Activated T-helper 2 cell treated with anti-CD3 and anti-CD28 coated beads, Interferon-gamma antibody, Interleukin-2, Interleukin-4, amounts not matched to agents 10 μg/mL and 5 μg/mL and 100 μg/mL, durations not matched to agents 14 hours and 24 hours and 36 hours (primary cell): ENCODE measurements at places on chromosomes 12 and 14.

DNA sequence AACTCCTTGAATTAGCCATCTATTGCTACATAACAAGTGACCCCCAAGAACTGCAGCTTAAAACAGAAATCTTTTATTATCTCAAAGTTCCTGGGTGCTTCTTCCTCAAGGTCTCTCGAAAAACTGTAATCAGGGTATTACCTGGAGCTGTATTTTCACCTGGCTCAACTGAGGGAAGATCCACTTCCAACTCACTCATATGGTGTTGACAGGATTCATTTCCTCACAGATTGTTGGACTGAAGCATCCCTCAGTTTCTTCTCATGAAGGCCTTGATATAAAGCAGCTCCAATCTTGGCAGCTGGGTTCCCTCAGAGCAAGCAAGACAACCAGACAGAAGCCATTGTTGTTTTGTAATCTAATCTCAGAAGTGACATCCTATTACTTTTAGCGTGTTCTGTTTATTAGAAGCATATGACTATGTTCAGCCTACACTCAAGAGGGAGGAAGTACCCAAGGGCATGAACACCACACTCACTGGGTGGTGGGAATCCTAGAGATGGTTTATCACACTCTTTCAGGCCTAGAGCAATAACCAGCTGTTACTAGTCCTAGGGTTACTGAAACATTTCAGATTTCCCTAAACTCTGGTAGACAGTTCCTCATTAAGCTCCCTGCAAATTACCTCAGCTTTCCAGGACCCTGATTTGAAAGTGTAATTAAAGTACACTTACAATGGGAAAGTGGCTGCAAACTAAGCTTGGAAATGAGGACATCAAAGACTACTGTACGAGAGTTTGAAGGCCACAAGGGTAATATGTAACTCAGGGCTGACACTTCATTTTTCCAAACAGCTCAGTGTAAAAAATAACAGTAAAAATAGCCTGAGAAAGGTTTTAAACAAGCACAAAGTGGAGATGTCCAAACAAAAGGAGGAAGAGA lies 222.2 kb downstream of the SEC23A start:
- DNase-seq = no peak

DNA sequence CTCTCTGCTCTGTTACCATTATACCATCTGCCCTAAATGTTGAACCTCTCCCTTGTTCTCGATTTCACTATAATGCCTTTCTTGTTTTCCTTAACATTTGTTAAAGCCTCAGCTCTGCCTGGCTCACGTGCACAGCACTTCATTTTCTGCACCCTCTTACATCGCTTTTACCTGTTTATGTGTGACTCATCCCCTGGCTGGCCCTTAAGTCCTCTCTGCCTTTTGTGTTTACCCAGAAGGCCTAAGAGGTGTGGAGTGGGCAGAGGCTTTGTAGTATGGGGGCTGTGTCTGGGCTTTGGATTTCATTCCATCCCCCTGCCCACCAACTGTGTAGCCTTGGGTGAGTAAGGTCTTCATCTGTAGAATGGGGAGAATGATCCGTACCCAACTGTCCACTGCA lies 36.5 kb downstream of the UBE3B start:
- DNase-seq = no peak

- no peak for DNase-seq
Measured at GRCh38 chr12:27332407-27332713, 276 bp upstream of the BMAL2 start.

- no peak for DNase-seq
Measured at GRCh38 chr14:101063121-101063520, 159.6 kb upstream of the RTL1 start.

DNA sequence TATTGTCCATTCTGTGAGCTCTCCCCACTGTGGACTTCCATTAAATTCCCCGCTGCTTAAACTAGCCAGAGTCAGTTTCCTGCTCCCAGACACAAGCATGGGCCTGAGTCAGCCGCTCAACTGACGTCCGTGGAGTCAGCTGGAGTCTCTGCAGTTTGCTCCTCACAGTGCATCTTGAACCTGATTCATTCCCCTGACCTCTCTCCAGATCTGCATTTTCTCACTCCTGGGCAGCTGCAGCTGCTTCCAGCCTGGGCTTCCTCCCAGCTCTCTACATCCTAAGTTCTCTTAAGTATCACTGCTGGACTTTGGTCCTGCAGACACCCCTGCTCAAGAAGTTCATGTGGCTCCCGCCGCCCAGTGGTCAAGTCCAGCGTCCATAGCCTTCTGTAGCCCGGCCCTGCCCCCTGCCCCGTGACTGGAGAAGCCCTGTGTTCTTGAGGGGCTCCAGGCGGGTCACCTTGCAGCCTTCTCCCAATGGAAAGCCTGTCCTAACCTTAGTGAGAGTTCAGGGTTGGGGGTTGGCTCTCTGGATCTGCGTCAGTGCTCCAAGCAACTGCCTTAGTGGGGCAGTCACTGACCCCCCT lies 20.0 kb downstream of the NFKBIA start:
- DNase-seq = no peak

- DNase-seq = no peak
Measured at GRCh38 chr12:67069451-67070306, 199.5 kb upstream of the CAND1 start.
